ENCODE measurements at places on chromosomes 7 and 10.

DNA sequence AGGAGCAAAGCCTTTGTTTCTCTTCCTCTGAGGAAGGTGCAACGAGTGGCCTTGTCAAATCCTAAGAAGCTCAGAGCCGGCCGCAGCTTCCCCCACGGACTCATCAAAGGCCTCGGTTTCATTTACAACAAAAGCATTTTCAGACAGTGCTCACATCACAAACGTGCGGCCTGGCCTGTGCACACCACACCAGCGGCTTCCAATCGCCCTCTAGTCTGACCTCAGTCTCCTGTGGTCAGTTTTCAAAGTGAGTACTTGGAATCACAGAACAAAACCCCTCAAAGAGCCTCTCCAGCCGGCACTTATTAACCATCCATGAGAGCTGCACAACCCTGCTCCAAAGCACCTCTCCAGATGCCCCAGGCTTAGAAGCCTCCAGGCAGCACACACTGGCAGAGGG is 3.3 kb downstream of the RADIL start:
- DNase-seq = no peak

GRCh38 chr10:7230951-7231350 is 179.9 kb downstream of the SFMBT2 start:
- no peak for DNase-seq

GRCh38 chr10:119630300-119630699 is 20.9 kb upstream of the BAG3 start:
- DNase-seq = no peak

DNA sequence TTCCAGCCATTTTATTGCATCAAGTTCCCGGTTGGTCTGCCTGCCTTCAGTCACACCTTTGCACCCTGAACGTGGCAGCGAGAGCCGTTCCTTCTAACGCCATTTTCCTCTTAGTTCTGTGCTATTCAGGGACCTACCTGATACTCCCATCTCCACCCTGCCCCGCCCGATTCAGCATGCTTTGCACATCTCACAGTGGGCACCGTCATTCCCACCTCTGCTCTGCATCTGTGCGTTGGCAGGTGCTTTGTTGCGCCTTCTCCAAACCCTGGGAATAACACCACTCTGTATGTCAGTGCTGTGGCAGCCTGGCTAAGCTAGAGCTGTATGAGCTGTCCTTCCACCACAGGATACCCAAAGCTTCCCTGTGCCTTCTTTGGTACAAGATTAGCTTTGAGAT is 96.8 kb downstream of the ACTR3B start:
- DNase-seq = no peak

- no peak for DNase-seq
Measured at GRCh38 chr7:141891336-141891735, 24.9 kb upstream of the OR9A4 start.

DNA sequence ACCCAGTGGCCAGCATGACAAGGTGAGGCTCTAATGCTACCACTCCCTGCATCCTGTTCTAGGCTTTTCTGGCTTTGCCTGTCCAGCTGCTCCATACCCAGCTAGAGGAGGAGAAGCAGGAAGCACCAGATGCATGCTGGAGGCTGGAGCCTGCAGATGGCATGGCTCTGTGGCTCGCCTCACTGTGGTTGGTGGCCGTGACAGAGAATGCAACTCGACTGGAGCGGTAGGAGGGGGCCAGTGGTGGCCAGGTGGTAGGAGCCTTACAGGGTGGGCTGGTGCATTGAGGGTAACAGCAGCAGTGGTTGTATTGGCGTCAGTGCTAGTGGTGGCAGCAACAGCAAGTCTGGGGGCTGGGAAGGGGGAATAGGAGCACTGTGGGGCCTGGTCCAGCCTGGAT is 128.6 kb downstream of the ZNF248 start:
- no peak for DNase-seq

DNA sequence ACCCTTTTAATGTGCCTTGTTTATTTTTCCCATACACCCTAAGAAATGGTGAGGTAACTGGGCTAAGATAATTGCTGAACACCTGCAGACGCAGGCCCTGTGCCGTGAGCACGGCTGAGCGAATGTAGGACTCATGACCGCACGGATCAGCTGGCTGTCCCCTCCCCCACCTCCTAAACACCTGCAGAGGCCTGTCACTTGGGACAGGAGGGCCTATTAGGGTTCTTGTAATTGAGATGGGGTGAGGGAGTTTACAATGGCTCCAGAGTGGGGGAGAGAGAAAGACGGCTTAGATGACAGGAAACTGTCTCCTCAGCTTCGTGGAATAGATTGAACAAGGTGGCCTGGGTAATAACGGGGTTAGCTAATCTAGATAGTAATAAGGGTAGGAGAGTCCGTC is 291.7 kb upstream of the HABP2 start:
- no peak for DNase-seq

GRCh38 chr7:50849991-50850390 is 67.3 kb upstream of the GRB10 start:
- no peak for DNase-seq

DNA sequence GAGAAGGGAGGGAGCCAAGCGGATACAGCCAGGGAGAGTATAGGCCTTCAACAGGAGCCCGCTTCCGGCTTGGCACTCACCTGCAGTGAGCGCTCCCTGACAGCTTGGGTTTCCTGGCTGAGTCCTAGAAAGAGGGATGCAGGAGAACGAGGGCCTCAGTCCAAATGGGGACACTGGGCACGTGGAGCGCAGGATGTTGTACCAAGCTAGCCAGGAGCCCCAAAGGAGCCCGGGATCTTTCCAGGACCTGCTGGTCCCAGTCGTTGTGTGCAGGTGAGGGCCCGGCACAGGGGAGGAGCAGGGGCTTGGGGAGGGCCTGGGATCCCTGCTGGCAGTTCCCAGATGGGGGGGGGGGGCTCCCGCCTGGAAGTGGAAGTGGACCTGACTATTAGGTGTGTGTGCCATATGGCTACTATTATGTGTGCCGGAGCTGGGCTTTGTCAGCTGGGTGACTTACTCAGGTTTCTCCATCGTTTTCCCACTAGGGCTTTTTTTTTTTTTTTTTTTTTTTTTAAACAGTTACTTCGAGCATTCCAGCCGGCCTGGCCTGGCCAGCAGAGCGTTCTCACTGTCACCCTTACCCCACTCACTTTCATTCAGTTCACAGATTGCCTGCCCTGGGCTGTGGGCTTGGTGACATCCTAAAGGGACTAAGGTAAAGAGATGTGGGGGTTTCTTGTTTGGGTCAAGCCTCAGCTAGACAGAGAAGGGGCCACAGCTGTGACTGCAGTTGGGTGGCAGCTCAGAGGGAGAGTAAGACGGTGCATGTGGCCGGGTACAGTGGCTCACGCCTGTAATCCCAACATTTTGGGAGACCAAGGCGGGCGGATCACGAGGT is 3.8 kb downstream of the AGAP3 start:
- no peak for DNase-seq

- no peak for DNase-seq
Measured at GRCh38 chr10:1183033-1183396, 126.8 kb downstream of the WDR37 start.

- DNase-seq = no peak
Measured at GRCh38 chr7:66609176-66609575, 19.5 kb upstream of the KCTD7 start.

DNA sequence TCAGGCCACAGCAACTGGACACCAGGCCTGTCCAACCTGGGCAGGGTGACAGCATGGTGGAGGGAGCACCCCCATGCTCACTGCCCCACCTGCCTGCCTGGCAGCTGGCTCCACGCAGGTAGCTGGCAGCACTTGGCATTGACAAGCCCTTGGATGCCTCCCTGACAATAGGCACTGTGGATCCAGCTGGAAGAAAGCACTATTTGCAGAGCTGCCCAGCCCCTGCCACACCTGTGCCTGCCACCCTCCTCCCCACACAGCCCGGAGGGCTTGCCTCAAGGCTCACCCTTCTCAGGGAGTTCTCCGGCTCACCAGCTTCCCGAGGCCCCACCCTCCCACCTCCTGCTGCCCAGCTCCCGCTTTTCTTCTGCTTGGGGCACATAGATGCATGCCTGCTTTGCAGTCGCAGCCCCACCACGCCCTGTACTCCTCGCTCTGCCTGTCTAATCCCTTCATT is 160.1 kb downstream of the NEURL1 start:
- no peak for DNase-seq

GRCh38 chr10:50510517-50511473 is 113.0 kb downstream of the SGMS1 start:
- no peak for DNase-seq

DNA sequence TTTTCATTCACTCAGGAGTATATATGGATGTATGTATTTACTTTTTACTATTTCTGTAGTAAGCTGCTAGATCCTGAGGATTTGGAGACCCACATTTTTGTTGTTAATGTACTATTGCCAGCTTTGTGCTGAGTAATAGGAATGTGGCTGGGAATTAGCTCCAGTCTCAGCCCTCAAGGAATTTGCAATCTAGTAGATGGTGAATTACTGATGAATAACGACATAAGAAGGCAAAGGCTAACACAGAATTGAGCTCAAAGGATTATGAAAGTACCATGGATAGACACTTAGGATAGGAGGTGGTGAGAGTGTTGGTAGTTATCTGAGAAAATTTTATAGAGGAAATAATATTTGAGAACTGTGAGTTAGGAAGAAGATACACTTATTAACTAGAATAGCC is 19.9 kb downstream of the CASD1 start:
- no peak for DNase-seq

DNA sequence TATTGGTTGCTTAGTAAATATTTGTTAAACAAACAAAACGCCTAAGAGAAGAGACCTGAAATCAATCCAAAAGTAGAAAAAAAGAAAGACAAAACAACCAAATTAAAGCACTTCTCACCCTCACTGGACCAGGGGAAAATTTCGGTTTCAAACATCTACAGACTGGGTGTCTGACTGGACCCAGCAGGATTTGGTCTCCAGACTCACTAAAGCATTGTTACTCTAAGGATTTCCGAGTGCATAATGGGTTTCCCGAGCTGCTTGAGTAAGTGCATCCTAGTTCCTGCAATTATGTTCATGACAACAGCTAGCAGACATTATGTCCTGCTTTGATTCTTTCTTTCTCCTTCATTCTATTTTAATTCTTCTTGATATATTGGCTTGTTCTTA is 51.8 kb upstream of the FAM3C start:
- no peak for DNase-seq

DNA sequence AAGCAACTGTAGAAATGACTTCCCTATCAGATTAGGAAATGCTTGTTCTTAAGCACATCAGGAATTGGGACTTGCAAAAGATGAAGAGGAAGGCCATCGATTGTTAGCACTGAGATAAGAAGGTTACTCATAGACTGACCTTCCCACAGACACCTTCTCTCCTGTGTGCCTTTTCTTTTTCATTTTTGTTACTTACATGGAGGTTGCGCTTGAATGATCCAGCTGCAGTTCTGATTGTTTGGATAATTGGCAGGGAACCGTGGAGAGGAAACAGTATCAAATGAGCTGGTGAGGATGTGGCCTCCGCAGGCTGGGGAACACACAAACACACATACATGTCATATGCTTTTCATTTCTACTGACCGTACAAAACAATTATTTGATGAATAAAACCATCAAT is 134.9 kb upstream of the RSU1 start:
- DNase-seq = no peak

- no peak for DNase-seq
Measured at GRCh38 chr7:157690833-157691585, 354.2 kb downstream of the DNAJB6 start.

GRCh38 chr7:158803367-158803969 is 25.8 kb downstream of the ESYT2 start:
- DNase-seq = no peak

DNA sequence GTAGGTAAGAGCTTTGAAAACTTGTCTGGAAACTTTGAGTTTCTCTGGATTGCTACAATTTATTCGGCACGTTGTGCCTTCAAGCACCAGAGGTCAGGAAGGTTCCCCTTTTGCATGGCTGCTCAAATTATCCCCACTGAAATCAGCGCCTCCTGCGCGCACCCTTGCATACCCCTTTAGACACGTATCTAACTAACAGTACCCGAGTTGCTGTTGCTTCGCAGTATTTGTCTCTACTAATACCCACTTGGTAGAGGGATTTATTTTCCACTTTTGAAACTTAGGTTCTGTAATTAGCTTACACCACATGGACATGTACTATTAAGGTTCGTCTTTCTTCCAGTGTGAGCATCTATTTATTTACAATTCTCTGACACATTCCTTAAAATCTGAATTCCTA is 1.6 kb downstream of the MEOX2 start:
- DNase-seq = no peak

- DNase-seq = no peak
Measured at GRCh38 chr7:2666155-2666554, 21.8 kb upstream of the AMZ1 start.

- DNase-seq = no peak
Measured at GRCh38 chr7:4177001-4177400, 505.1 kb upstream of the FOXK1 start.

- DNase-seq = no peak
Measured at GRCh38 chr7:47764746-47765145, 182.8 kb upstream of the TNS3 start.

DNA sequence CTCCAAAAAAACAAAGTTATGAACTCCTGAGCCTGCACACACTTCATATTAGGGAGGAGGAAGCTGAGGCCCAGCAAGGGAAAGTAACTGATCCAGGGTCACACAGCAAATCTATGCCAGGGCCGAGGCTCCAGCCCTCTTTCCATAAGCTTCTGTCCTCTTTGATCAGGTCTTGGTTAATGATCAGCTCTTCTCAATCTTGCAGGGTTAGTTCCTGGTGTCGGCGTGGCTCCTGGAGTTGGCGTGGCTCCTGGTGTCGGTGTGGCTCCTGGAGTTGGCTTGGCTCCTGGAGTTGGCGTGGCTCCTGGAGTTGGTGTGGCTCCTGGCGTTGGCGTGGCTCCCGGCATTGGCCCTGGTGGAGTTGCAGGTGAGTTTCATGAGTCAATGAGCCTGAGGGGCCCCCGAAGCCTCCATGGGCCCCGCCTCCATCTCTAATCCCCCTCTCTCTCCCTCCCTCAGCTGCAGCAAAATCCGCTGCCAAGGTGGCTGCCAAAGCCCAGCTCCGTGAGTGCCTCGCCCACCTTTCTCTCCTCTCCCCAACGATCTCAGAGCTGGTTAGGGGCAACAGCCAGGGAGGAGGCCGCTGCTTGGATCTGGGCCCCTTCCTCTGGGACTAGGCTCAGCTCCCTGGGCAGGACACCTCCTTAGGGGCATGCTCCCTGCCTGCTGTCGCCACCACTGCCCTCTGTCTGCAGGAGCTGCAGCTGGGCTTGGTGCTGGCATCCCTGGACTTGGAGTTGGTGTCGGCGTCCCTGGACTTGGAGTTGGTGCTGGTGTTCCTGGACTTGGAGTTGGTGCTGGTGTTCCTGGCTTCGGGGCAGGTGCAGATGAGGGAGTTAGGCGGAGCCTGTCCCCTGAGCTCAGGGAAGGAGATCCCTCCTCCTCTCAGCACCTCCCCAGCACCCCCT is 23.7 kb upstream of the LIMK1 start:
- no peak for DNase-seq

Measured in activated T-helper 1 cell treated with Interleukin-2 at 50 U/mL for 16 hours (primary cell).